ENCODE measurements at places on chromosomes 6 and 20. TPM values are rescaled to one million over a fixed set of nuclear protein-coding genes. Genes with fewer than 3 reads are reported as not detected.

- DNase-seq, result no peak
These were observed 20.1 kb downstream of the RIPOR2 start for GRCh38 chr6:24915641-24916040.

The SIGLEC1 gene
- 1.4 TPM for polyA plus RNA-seq

- no peak for DNase-seq
These were observed 11.3 kb downstream of the TFAP2B start for GRCh38 chr6:50829898-50830444.

GRCh38 chr6:71332012-71332411 lies 43.4 kb downstream of the OGFRL1 start:
- DNase-seq, result no peak

- no peak for DNase-seq
These were observed 23.6 kb downstream of the BCL2L1 start for GRCh38 chr20:31698803-31699718.
